ENCODE measurements at places on chromosomes 4 and X.

DNA sequence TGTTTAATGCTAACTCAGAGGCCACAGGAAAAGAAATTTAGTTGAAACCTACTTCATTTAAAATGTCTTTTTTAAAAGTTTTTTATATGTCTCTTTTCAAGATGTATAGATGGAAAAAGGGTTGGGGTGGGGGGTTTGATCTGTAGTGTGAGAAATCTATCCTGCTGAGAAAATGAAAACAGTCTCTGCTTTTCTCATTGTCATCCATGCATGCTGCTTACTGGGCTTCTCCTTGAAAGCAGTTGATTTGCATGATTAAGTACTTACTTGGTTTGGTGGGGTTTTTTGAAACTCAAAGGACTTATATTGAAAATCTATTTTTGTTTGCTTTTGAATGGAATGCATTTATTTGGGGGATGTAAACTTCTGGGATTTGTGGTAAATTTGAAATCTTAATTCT, 313.6 kb upstream of the DKK2 start:
- no peak for DNase-seq

DNA sequence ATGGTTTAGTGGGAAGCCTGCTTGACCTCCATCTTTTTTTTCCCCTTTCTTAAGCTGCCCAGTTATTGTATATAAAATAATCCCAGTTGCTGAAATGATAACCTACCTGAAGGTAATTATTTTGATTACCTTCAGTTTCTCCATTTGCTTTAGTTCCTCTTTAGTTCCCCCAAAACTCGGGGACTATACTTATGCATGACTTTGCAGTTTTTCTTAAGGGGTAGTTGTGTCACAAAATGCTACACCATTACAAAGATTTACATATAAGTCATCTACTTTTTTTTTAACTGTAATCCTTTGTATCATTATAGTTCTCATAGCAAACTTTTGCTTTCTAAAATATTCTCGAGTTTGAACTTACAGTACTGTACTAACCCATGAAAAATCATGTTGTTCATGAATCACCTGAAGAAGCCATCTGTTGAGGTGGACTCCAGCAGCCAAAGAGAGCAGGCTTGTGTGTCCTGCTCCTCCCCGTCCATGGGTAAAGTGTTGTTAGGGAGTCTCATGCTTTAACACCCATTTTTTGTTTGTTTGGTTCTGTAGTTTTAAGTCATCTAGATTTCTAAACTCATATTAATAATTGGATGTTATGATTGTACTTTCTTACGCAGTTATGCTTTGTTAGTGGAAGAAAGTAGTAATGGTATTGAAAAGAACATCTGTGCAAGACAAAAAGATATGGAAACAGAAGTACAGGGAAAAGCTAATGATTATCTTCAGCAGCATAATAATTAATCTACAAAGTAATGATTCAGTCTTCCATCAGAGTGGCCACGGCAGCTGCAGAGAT, 34.6 kb downstream of the HADH start:
- no peak for DNase-seq

- no peak for DNase-seq
Measured at GRCh38 chr4:86894455-86894854, 2.2 kb upstream of the C4orf36 start.

GRCh38 chrX:55710701-55711100, 6.8 kb upstream of the RRAGB start:
- no peak for DNase-seq

DNA sequence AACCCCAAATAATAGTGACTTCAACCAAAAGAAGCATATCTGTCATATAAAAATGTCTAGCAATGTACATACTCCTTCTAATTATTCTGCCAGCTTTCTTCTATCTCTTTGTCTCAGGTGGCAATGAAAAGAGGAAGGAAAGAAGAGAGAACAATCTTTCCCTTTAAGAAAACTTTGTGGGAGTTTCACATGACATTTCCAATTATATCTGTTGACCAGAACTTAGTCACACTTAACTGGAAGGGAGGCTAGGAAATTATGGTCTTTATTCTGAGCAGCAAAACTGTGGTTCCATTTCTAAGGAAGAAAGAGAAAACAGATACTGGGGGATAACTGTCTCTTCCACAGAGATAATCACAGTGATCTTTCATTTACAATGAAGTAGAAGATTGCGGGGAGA, 12.9 kb upstream of the MAOA start:
- DNase-seq = no peak

Data from NCI-H2081 (cell line).